Smooth muscle cell of the brain vasculature (primary cell): ENCODE measurements at places on chromosomes 2 and 18.

DNA sequence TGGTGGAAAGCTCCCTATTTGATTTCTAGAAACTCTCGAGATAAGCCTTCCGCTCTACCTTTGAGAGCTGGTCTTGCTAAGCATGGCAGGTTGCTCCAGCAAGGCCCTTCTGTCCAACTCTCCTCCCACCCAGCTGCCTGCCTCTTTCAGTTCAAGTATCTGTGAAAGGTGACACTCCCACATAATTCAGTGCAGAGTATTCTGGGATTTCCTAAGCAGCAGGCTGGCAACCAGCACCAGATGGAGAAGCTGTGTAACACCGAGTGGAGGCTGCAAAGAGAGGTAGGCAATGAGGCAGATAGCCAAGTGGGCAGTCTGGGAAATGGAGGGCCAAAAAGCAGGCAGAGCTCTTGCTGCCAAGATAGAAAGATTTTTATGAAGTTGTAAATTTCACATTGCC is 88.4 kb upstream of the CAVIN2 start:
- no peak for DNase-seq

DNA sequence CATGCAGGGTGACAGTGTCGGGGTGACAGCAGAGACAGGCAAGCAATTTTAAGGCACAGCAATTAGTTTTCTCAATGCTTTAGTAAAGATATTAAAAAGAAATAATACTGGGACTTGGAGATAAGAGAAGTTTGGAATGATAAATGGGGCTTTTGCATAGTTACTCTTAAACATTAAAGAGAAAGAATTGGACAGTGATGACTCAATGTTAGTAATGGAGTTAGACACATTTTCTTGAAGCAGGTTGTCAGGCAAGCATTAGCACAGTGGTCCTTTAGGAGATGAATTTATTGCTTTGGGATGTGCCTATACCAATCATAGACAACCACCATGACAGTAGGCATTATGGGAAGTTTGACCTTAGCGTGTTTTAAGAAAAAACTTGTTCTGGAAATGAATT is 228.3 kb upstream of the RAB12 start:
- DNase-seq, result no peak

GRCh38 chr2:10342245-10342951 is 39.7 kb downstream of the HPCAL1 start:
- DNase-seq, result peak; percentile 32

- DNase-seq, result no peak
Measured at GRCh38 chr2:67726416-67726815, 329.3 kb downstream of the ETAA1 start.

- no peak for DNase-seq
Measured at GRCh38 chr2:132373391-132374135, 43.0 kb upstream of the GPR39 start.

- DNase-seq, result no peak
Measured at GRCh38 chr2:174120346-174120745, 128.0 kb downstream of the OLA1 start.

DNA sequence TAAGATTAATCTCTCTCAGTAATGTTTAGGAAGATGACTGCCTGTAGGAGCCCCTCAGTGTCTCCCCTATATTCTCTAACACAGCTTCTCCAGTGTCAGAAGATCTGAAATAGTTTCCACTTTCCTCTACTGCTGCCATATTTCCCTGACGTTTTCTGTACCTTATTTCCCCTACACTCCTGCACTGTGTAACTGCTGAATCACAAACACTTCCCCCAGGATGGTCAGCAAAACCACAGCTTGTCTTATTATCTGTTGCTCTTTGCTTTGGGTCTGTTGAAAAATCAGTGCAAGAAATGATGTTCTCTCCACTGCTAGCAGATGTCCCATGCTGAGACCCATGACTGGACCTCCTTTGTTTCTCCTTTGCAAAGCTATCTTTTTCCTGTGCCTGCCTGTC is 441.7 kb downstream of the EPHA4 start:
- DNase-seq, result no peak

GRCh38 chr2:11004199-11004598 is 92.5 kb downstream of the KCNF1 start:
- DNase-seq, result no peak

DNA sequence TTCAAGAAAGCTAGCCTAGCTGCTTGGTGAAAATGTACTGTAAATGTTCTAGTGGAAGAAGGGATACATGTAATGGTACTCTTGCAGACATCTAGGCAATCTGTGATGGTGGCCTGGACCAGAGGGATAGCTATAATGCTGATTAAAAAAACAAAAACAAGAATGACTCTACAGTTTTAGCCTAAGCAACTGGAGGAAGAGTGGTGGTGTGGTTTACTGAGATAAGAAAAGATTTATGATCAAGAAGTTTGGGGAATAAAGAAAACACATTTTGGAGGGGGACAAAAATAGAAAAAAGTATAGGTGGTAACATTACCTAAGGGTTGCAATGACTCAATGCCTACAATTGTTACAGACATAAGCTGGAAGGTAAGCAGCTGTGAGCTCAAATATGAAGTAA is 1080.7 kb upstream of the CELF4 start:
- no peak for DNase-seq

GRCh38 chr18:78683191-78684010 is 296.2 kb upstream of the SALL3 start:
- no peak for DNase-seq

- DNase-seq, result peak; percentile 44
Measured at GRCh38 chr2:43707255-43708015, 31.2 kb upstream of the C1GALT1C1L start.

DNA sequence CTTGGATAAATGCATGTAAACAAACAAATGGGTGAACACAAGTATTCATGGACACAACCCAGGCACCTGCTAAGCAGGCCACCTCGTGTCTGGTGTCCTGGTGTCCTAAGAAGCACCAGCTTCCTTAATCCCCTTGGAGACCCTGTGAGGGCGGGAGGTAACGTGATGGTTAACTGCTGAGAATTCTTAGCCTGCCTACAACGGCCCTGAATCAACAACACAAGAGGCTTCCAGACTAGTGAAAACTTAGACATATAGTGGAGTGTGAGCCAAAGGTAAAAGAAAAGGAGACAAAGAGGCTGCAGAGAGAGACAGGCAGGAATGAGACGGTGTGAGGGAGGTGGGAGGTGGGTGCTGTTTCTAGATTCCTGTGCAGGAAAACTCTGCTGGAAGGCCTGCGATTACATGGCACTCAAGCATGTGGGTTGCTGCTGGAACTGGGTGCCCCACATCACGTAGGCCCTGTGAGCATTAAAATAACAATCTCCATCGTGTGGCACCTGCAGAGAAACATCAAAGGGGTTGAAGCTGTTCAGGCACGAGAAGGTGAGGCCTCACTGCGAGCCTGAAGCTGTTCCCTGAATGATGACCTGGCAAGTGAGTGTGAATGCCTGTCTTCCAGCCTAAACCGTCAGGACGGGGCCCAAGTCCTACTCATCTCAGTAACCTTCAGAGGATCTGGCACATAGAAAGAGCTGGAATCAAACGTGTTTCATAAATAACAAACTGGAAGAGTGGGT is 64.2 kb downstream of the RPL37A start:
- no peak for DNase-seq

DNA sequence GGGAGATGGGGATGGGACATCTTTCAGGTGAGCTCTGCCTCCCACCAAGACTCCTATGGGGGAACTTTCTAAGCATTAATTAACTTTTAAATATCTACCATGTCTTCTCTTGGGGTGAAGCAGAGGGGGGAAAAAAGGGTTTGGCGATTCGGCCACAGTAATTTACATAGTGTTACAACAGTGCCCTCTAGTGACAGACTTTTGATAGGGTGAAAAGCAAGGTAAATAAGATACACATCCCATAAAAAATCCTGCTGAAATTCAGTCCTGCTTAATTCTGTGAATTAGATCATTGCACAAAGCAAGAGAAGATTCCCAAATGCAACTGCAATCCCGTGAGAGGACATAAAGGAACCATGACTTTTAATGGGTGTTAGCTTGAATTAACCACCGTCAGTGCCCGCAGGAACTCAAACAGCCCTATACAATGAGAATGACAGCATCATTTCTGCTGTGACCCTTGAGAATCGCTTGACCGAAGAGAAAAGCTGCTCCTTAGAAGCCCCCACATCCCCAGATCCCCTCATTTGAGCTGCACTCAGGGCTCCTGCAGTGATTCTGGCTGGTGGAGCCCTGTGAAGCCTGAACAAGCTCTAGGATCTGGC is 32.8 kb downstream of the FAM124B start:
- DNase-seq, result peak; percentile 18

DNA sequence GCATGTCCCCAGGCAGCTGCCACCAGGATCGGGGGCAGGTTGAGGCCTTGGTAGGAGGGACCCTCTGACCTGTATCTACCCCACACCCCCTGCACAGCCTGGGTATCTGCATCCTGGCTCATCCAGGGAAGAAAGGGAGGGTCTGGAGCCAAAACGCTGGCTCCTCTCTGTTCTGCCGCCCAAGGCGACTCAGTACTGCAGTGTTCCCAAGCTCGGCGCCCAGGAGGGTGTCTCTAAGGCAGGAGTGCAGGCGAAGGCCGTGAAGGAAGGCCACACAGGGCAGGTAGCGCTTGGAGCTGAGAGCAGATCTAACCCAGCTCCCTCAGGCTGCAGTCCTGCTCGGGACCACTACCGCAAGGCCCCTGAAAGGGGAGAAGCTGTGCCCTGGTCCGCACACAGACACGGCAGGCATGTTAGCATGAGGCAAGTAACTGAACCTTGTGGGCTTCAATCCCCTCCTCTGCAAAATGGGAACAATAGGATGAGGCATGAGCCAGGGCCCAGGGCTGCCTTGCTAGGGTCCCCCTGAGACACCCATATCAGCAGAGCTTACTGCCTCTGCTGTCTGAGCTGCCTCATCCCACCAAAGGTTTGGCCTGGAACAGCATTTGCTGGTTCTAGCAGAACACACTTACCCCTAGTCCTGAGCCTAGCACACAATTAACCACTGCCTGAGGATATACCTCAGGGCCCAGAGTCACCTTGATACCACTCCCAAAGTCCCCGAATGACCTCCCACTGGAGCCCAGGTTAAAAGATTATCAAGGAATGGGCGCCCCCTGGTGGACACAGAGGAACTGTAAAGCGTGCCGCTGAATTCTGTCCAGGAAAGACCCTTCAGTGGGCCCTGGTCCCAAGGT is 6.5 kb downstream of the PTMA start:
- no peak for DNase-seq

GRCh38 chr2:236317938-236318396 is 53.8 kb upstream of the ASB18 start:
- no peak for DNase-seq

- no peak for DNase-seq
Measured at GRCh38 chr2:189726849-189727248, 35.7 kb downstream of the OSGEPL1 start.

GRCh38 chr2:148253685-148254084 is 232.8 kb downstream of the MBD5 start:
- DNase-seq, result no peak

DNA sequence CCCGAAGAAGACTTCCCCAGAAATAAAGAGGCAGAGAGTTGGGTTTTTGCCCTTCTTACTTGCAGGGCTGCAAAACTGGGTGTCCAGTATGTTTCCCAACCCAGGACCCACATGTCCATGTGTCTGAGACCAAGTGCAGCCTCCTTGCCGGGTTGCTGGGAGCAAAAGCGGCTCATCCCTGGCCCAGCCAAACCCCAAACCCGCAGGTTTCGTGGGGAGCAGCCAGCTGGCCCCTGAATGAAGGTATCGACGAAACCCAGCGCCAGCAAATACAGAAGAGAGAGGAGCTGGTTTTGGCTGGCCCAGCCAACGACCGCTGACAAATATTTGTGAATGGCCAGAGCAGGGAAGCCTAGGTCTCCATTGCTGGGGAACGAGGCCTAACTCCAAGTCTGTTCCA is 197.1 kb downstream of the SMAD7 start:
- no peak for DNase-seq

- no peak for DNase-seq
Measured at GRCh38 chr2:147490401-147491261, 354.2 kb upstream of the ACVR2A start.

DNA sequence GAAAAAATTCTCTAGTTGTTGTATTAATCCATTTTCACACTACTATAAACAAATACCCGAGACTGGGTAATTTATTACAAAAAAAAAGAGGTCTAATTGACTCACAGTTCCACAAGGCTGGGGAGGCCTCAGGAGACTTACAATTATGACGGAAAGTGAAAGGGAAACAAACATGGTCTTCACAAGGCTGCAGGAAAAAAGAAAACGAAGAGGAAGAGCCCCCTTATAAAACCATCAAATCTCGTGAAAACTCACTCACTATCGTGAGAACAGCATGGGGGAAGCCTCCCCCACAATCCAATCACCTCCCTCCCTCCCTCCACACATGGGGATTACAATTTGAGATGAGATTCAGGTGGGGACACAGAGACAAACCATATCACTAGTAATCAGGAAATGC is 61.7 kb upstream of the SPTBN1 start:
- no peak for DNase-seq

DNA sequence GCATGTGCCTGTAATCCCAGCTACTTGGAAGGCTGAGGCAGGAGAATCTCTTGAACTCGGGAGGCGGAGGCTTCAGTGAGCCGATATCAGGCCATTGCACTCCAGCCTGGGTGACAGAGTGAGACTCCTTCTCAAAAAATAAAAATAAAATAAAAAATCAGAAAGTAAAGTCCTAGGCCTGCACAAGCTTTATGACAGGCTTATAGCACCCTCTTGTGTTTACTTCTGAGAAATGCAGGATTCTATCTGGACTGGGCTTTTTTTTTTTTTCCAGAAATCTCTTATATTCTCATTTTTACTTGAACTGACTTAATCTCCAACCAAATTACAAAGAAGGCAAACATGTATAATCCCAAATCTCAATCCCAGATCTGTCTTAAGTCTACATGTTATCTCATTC is 26.1 kb upstream of the REG3G start:
- no peak for DNase-seq

DNA sequence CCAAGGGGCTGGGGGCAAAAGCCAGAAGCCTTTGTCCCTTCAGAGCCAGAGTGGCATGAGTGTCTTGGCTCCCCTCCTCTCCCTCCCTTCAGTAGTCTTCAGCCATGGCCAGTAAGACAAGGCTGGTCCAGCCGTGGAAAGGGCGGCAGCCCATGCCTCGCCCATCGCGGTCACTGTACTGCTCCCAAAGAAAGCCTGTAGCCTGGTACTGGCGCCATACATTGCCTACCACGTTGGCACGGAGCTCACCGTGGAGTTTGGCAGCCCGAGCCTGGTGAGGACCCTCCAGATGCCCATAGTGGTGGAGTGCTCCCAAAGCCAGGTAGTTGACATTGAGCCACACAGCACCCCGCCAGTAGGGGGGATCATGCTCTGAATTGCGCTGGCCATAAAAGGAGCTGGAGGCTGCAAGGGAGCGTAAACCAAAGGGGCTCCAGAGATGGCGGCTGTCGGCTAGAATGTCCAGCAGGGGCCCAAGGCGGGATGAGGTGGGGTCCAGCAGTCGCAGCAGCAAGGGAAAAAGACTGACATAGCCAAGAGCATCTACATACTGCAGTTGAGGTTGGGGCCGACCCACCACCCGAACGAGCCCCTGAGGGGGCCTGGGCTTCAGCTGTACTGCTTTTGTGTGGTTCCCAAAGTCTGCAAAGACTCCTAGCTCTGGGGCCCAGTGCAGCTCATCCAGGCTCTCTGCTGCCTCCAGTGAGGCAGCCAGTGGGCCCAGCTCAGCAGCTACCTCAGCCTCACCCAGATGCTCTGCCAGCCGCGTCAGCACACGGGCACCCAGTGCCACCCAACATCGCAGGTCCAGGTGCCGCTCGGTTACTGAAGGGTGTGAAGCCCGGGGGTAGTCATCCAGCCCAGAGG is 3.2 kb downstream of the WBP1 start:
- no peak for DNase-seq

- DNase-seq, result no peak
Measured at GRCh38 chr18:12296457-12296856, 11.6 kb upstream of the TUBB6 start.
